ENCODE measurements at places on chromosomes 7 and 10.

DNA sequence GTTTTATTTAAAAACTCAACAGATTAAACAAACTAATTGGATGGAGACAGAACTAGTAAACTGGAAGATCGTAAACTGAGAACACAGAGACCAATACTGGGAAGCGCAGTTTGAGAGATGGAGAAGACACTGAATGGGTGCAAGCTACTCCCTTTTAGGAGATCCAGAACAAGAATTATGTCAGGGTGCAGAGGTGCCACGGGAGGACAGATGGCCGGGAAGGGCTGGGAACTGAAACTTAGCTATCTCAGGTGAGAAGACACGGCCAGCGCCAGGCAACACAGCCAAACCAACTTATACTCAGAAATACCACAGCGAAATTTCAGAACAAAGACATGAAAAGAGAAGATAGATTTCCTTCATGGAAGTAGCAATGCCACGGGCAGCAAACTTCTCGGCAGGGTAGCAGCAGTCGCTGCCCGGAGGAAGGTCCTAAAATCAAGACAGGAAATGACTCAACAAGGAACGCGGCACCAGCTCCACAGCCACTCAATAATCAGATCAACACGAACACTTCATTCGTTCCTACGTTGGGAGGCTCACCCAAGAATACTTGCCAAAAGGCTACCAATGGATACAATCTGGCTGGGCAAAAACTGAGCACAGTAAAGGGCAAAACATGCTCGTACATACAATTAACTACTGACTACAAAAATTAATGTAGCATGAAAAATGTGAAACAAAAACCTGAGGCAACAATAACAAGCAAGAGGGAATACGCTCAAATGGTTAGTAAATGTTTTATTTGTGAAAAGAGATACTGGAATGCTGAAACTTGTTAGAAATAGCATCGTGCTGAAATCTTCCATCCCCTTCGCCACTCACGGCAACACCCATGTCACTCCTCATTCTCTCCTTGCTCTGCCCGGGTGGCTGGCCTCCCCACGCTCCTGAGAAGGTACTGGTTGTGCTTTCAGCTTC is 2.2 kb upstream of the LRRC27 start:
- no peak for DNase-seq

GRCh38 chr10:62019013-62019684 is 117.7 kb downstream of the ARID5B start:
- no peak for DNase-seq

DNA sequence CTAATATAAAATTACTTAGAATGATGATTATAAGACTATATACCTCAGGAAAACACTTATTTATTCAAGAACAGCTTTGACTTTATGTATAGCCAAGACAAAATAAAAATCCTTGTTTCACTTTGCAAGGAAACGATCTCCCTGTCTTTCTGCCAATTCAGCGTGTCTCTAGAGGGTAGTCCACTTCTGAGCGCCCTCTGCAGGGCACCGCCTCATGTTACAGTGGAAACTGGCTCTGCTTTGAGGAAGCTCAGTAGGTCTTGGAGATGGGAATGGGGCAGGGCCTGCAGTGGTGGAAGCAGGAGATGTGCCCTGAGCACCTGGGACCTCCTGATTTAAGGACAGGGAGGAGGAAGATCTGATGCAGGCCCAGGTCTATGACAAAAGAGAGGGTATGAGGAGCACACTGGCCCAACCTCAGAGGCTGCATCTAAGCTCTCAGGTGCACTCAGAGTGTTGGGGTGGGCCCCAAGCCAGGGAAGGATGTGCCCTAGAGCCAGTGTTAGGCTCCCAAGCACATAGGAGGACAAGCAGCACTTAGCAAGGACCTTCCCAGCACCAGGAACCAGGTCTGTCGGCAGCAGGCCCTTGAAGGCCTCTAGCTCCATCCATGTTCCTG is 481.0 kb downstream of the TNS3 start:
- DNase-seq, result no peak

DNA sequence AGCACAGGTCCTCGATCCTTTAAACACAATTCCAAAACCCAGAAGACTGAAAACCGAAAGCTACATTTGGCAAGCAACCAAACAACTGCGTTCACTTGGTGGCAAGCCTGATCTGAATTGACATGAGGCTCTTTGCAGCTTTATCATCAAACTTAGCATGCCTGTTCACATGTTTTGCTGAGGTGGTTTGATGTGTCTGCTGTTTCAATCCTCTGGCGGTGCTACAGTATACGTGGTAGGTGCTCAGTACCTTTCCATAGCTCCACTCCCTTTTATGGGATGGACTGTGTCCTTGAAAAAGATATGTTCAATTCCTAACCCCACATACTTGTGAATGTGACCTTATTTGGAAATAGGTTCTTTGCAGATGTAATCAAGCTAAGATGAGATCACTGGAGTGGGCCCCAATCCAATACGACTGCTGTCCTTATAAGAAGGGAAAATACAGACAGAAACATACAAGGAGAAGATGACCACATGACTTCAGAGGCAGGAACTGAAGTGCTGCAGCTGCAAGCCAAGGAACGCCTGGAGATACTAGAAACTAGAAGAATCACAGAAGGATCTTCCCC is 33.4 kb downstream of the CCDC6 start:
- no peak for DNase-seq

DNA sequence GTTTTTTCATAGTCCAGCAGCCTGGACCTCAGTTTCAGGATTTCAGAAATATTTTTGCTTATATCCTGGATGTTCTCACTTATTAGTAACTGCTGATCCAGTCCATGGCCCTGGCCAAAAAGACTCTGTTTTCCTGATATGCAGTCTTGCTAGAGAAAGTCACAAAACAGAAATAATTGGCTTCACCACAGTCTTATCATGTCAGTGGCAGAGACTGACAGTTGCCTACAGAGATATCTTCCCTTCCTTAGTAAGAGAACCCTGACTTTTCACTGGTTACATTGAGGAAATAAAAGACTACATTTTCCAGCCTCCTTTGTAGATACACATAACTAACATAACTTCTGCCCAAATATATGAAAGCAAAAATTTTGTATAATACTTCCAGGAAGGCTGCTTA is 56.6 kb downstream of the AHR start:
- no peak for DNase-seq

DNA sequence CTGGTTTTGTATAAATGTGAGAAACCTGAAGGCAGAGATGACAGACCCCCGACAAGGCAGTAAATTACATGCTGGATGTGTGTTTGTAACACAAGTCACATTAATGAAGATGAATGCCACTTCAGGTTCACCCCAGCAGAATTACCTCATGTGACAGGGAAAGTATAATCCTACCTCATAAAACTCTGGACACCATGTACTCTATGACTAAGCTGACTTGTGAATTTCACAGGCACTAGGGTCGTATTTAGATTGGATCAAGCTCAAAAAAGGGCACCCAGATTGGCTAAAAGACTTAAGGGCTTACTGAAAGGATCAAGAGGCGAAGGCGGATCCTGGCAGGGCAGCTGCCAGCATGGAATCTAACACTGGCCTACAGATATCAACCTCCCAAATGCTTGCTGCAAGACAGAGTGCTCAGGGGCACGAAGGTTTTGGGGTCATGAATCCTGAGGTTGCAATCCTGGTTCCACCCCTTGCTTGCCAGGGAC is 161.4 kb downstream of the PIP4K2A start:
- no peak for DNase-seq
